Urothelium cell line (cell line): ENCODE measurements at places on chromosomes 16 and 17.

DNA sequence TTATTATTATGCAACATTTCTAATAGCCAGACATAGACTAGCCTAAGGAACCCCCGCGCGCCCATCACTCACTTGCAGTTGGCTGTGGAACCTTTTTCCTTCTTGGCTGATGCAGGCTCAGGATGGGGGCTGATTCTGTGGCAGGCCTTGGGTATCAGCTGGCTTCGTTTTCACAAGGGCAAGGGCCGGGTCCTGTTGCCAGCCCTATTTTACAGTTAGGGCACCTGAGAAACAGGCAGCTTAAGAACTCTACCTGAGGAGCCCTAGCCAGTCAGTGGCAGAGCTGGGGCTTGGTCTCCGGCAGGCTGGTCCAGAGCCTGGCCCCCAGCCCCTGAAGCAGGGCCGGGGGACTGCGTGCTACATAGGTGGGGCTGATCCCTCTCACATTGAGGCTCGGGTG, 28.7 kb downstream of the ADGRG5 start:
- DNase-seq: no peak

DNA sequence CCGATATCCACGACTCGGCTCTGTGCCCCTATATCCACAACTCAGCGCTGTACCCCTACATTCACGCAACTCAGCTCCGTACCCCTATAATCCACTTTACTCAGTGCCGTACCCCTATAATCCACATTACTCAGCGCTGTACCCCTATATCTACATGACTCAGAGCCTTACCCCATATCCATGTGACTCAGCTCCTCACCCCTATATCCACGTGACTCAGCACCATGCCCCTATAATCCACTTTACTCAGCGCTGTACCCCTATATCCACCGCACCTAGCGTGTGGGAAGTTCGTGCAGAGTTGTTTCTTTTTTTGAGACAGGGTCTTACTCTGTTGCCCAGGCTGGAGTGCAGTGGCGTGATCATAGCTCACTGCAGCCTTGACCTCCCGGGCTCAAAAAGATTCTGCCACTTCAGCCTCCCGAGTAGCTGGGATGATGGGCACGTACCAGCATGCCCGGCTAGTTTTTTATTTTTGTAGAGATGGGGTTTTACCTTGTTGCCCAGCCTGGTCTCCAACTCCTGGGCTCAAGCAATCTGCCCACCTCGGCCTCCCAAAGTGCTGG, 17.4 kb downstream of the CYB5D2 start:
- DNase-seq: no peak

- DNase-seq: no peak
Observed at GRCh38 chr16:83806036-83806435, 1.7 kb upstream of the HSBP1 start.

GRCh38 chr16:66335704-66336329, 30.7 kb upstream of the CDH5 start:
- DNase-seq: peak; percentile 83

- DNase-seq: no peak
Observed at GRCh38 chr17:45248132-45248957, 13.5 kb downstream of the SPATA32 start.

DNA sequence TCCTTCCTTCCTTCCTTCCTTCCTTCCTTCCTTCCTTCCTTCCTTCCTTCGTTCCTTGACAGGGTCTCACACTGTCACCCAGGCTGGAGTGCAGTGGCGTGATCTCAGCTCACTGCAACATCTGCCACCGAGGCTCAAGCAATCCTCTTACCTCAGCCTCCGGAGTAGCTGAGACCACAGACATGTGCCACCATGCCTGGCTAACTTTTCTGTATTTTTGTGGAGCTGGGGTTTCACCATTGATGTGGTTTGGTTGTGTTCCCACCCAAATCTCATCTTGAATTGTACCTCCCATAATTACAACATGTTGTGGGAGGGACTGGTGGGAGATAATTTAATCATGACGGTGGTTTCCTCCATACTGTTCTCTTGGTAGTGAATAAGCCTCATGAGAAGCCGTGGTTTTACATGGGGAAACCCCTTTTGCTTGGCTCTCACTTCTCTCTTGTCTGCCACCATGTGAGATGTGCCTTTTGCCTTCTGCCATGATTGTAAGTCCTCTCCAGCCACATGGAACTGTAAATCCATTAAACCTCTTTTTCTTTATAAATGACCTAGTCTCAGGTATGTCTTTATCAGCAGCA, 90.3 kb upstream of the MPHOSPH6 start:
- DNase-seq: no peak

GRCh38 chr17:76370261-76370993, 14.0 kb upstream of the SPHK1 start:
- DNase-seq: peak; percentile 94

GRCh38 chr17:69812240-69812837, 262.7 kb upstream of the KCNJ16 start:
- no peak for DNase-seq

DNA sequence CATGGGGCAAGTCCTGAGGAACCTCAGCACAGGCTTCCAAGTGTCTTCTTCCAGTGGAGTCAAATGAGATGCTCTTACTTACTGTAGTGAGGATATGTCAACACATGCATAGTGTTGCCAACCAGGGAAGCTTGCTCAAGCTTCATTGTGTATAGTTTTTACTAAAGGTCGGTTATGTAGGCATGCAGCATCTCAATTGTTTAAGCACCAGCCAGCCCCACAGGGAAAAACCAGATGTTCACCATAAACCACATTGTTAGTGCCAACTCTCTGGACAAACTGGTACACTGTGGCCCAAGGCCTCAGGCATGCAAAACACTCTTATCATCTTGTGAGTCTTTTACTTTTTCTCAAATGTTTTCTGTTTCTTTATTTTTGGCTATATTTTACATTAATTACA, 152.1 kb downstream of the PHKB start:
- no peak for DNase-seq

GRCh38 chr16:30924076-30924912, 922 bp downstream of the FBXL19 start:
- no peak for DNase-seq

- DNase-seq: no peak
Observed at GRCh38 chr16:3745751-3746355, 28.5 kb upstream of the TRAP1 start.

DNA sequence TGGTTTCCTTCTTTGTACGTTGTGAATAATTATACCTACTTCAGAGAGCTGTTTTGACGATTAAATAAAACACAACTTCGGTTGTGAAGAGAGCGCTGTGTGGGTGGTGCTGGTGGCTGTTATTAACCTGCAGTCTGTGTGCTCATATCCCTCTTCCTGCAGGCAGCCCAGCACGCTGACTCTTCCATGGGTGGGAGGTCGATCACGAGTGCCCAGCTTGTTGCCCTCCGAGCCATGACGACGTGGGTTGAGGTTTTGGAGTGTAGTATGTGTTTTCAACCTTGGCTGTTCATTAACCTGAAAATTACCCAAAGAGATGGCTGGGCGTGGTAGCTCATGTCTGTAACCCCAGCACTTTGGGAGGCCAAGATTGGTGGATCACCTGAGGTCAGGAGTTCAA, 11.3 kb upstream of the GCSH start:
- no peak for DNase-seq

GRCh38 chr17:34222722-34223497, 32.2 kb upstream of the CCL2 start:
- DNase-seq: no peak

DNA sequence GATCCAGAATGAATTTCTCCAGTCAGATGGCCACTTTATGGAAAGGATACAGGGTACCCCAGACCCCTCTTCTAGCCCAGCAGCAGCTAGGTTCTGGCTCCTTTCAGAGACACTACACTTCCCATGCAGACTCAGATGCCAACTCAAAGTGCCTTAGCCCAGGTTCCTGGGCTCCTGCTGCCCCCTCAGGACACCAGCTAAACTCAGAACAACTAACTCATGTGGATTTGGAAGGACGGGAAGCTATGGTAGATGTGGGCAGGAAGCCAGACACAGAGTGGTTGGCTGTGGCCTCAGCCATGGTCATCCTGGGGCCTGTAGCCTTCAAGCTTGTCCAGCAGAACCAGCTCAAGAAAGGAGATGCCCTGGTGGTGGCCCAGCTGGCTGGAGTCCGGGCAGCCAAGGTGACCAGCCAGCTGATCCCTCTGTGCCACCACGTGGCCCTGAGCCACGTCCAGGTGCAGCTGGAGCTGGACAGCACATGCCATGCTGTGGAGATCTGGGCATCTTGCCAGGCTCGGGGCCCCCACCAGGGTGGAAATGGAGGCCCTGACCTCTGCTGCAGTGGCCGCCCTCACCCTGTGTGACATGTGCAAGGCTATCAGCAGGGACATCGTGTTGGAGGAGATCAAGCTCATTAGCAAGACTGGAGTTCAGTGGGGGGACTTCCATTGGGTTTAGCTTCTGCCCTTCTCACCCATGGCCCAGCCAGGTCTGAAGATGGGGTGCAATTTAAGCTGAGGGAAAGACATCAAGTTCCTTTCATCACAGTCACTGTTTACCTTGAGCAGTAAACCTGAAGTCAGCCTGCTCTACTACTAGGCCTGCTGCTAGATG, 111.8 kb downstream of the N4BP1 start:
- no peak for DNase-seq

DNA sequence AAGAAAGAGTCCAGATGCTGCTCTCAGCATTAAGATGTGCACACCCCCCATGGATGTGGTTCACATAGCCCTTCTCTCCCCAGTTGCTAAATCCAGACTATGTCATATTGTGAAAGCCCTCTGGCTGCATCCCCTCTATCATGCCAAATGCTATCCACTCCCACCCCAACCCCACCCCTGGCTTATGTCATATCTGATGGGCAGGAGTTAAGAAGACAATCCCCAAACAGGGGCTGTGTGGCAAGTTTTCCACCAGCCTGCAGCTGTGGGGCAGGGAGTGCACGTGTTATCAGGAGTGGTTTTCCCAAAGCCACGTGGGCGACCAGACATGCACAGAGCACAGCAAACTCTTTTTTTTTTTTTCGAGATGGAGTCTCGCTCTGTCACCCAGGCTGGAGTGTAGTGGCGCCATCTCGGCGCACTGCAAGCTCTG, 10.0 kb downstream of the FAM117A start:
- DNase-seq: no peak

- no peak for DNase-seq
Observed at GRCh38 chr16:78647019-78647418, 547.6 kb downstream of the WWOX start.

DNA sequence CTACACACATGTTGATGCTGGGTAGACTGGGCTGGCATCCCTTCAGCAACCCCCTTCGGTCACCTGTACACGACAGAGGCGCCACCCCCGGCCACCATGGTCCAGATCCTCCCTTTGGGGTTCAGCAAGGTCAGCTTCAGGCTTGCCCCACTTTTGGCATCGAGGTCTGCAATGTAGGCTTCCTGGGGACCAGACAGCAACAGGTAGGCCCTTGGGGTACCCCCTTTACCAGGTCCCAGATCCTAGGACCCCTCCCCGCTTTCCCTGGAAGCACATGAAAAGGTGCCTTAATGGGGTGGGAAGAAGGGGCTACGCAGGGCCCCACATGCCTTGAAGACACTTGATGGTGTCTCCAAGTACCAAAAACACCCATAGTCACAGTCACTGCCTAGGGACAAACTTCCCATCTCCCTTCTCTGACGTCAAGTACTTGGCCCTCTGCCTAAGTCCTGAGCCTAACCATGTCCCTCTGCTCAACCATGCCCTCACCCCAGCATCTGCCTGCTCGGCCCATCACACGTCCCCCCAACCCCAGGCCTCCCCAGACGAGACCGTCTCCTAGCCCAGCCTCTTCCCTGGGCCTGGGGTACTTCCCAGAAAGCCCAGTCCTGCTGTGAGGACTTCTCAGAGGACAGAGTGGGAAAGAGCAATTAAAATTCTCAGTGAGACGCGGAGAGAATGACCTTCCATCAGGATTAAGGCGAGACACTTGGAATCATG, 12.1 kb downstream of the ACLY start:
- DNase-seq: no peak

GRCh38 chr16:59988591-59988990, 1254.5 kb upstream of the GOT2 start:
- DNase-seq: no peak

DNA sequence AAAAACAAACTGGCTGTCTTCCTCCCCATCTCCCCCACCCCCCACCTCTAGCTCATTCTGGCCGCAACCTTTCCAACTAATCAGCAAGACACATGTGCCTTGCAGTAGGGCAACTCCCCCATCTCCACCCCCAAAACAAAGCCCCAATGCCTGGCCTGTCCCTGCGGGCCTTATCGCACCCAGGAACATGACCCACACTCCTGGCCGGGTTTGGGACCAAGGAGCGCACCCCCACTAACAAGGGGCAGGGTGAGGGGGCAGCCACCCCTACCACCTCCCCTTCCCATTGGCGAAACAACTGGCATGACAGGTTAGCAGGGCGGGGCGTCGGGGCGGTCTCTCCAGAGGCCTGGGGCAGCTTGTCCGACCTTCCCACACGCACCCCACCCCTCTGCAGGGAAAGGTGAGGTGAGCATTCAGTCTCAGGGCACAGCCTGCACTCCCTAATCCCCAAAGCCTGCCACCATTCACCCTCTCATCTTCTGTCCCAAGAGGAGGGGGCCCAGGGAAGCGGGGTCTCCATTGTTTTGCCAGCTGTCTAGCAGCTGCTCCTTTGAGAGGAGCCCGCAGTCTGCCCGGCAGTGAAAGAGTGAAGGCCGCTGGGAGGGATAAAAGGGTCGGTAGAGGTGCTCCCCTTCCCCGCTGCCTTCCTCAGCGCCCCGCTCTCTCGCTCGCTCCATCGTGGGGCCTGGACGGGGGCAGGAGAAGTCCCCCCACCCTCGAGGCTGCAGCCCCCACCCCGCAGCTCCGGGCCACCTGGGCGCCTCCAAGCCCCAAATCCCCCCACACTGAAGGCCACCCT, 765 bp downstream of the MYO18A start:
- peak; percentile 67 for DNase-seq

DNA sequence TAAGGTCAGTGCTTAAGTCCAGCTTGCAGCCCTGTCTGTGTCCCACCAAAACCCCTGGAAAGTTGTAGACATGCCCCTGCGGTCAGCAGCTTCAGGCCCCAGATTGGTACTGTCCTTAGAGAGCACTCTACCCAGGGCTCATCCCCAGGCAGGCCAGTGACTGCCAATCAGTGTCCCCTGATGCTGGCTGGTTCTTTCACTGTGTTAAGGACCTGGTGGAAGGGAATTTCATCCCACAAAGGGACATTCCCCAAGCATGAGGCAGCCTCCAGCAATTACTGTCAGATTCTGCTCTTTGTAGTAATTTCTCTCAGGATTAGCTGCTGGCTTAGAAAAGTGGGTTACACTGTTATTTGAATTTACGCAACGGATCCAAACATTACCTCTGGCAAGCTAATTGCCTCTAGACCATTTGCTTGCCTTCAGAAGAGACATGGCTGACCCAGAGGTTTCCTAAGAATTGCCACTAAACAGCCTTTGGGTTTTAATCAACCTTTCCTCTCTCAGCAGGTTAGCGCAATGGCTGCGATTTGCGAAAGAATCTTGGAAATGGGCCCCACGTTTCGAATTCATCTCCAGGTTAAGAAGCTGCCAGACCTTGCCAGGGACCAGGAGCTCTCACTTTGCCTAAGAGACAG, 5.9 kb downstream of the IRX6 start:
- no peak for DNase-seq

GRCh38 chr16:16126896-16127295, 96.4 kb downstream of the ABCC6 start:
- DNase-seq: no peak

- DNase-seq: no peak
Observed at GRCh38 chr16:75413951-75414350, 19.4 kb downstream of the CFDP1 start.

- peak; percentile 75 for DNase-seq
Observed at GRCh38 chr16:361872-362701, 8.3 kb downstream of the MRPL28 start.

GRCh38 chr16:68825427-68825826, 17.9 kb upstream of the TANGO6 start:
- no peak for DNase-seq

GRCh38 chr16:69564845-69565670, 708 bp upstream of the NFAT5 start:
- peak; percentile 9 for DNase-seq

- DNase-seq: no peak
Observed at GRCh38 chr17:3928406-3928805, 12.1 kb upstream of the P2RX1 start.
